Heart right ventricle (tissue), 16 donors: ENCODE measurements at places on chromosomes 2 and 18. TPM values are rescaled to one million over a fixed set of nuclear protein-coding genes. Genes with fewer than 3 reads are reported as not detected.

Gene REG3A
- not detected for total RNA-seq

Gene STEAP3
- total RNA-seq, result 7.1 TPM

Gene DOK6
- total RNA-seq, result 11.8 TPM

Gene MAL
- 10.5 TPM for total RNA-seq

Gene GPR45
- total RNA-seq, result not detected

Gene CFC1
- total RNA-seq, result not detected
